ENCODE measurements at places on chromosomes 13 and 19. TPM values are rescaled to one million over a fixed set of nuclear protein-coding genes. Genes with fewer than 3 reads are reported as not detected.

ZSCAN4 gene
- total RNA-seq, result not detected

ZNF66 gene
- 7.3 TPM for total RNA-seq

GRCh38 chr13:40498461-40498860, 168.0 kb downstream of the FOXO1 start:
- peaks cover 44% of the 10 kb centered on the region for H3K4me1 ChIP-seq
- H3K27me3 ChIP-seq, result no peaks in the 10 kb centered on the region
- no peak overlapping the region for H3K4me3 ChIP-seq
- no peaks in the 10 kb centered on the region for H3K36me3 ChIP-seq

ZNF627 gene
- total RNA-seq, result 4.9 TPM

IGFL2 gene
- 0.72 TPM for total RNA-seq

BRSK1 gene
- total RNA-seq, result 3.0 TPM

DNA sequence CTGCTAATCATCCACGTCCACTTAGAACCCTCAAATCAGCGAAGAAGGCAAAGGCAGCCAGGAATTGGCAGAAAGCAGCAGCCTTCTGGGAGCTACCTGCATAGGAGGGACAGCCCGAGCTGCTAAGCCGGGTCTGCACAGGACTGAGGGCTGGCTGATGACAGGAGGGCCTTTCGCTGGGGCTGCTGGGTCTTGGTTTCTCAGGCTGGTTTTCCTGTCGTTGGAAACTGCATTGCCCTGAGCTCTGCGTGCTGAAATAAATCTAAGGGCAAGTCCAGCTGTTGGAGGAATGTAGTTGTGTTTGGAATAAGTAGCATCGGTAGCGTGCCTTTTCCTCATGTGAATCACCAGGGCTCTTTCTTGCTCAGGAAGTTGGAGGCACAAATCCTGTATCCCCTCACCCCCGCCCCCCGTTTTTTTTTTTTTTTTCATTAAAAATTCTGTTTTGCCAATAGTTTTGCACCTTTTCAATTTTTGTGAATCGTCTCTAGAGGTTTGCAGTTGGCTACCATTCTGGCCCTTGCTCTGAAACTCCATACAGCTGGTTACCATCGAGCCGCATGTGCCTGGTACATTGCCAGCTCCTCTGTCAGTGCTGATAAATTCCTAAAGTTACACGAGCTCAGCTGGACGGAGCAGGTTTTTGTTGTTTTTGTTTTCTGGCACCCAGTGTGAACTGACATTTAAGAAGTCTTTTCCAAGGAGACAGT, 193.9 kb upstream of the RNF113B start:
- no peaks in the 10 kb centered on the region for H3K36me3 ChIP-seq
- no peak overlapping the region for H3K4me3 ChIP-seq
- H3K27me3 ChIP-seq, result peaks cover 7% of the 10 kb centered on the region
- H3K27ac ChIP-seq, result no peak overlapping the region

GRCh38 chr13:105442949-105443699, 1092.3 kb downstream of the EFNB2 start:
- DNase-seq, result no peak
- peaks cover 5% of the 10 kb centered on the region for H3K4me1 ChIP-seq
- H3K27ac ChIP-seq, result no peak overlapping the region
- no peaks in the 10 kb centered on the region for H3K36me3 ChIP-seq

DNA sequence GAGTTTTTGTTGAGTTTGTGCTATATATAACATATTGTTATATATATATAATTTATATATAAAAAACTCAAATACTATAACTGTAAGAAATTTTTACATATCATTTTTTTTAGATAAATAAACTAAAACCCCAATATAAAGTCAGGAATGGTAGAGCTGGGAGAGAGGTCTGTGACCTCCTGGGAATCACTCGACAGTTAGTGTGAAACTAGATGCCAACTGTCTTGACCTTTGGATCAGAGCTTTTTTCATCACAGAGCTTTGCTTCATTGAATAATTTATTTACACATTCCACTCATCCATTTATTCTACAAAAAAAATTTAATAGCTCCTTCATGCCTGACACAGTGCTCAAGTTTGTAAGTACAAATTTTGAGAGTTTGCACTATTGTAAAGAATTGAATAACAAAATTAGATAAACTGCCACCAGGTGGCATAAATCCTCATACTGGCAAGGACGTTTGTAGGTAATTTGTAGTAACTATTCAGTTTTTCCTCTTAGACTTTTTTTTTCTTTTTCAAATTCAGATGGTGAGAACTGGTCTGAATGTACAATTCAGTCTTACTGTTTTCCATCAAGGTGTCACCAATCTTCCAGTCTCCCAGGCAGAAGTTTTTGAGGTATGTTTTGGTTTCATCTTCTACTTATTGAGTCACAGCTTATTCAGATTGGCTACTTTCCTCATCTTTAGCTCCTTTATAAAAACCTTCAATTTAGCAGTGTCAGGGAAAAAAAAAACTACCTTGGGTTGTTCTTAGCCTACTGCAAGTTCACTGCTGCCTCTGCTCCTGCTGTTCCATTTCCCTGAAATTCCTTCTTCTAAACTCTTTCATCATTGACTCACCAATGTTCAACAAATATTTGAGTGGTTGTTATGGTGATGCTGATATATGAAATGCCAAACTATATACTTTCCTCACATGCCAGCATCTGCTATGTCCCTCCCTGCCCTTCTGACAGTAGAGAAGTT, 28.7 kb downstream of the LACC1 start:
- H3K27me3 ChIP-seq, result peaks cover 38% of the 10 kb centered on the region
- no peak overlapping the region for H3K27ac ChIP-seq
- peaks cover 4% of the 10 kb centered on the region for H3K36me3 ChIP-seq
- H3K4me3 ChIP-seq, result no peak overlapping the region
- DNase-seq, result no peak
- H3K4me1 ChIP-seq, result peaks cover 8% of the 10 kb centered on the region

DNA sequence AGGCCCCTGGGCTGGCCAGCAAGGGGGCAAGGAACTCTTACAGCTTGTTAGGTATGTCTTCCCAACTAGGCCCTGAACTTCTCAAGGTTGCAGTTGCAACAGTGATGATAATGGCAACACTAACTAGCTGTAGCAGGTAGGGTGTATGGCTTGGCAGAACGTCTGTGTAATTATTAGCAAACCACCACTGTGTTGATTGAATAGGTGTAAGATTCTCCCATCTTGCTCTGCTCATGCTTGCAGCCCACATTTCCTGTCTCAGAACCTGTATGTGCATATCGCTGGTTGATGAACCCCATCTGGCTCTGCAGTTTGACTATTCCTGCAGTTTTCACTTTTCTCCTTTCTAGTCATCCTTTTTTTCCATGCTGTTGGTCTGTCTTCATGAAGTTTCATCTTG, 178.8 kb downstream of the KATNAL1 start:
- H3K27me3 ChIP-seq, result no peaks in the 10 kb centered on the region
- DNase-seq, result no peak
- no peak overlapping the region for H3K4me3 ChIP-seq
- H3K27ac ChIP-seq, result no peak overlapping the region

IZUMO2 gene
- not detected for total RNA-seq

- H3K4me1 ChIP-seq, result peaks cover 29% of the 10 kb centered on the region
- no peak overlapping the region for H3K27ac ChIP-seq
- H3K4me3 ChIP-seq, result no peak overlapping the region
- no peaks in the 10 kb centered on the region for H3K27me3 ChIP-seq
These were observed 17.1 kb downstream of the ELAVL1 start for GRCh38 chr19:7988307-7988706.

- DNase-seq, result no peak
- peaks cover 78% of the 10 kb centered on the region for H3K27me3 ChIP-seq
- H3K4me1 ChIP-seq, result peaks cover 3% of the 10 kb centered on the region
- H3K27ac ChIP-seq, result no peak overlapping the region
- H3K4me3 ChIP-seq, result no peak overlapping the region
These were observed 41.6 kb downstream of the HSPH1 start for GRCh38 chr13:31119966-31120700.

DNA sequence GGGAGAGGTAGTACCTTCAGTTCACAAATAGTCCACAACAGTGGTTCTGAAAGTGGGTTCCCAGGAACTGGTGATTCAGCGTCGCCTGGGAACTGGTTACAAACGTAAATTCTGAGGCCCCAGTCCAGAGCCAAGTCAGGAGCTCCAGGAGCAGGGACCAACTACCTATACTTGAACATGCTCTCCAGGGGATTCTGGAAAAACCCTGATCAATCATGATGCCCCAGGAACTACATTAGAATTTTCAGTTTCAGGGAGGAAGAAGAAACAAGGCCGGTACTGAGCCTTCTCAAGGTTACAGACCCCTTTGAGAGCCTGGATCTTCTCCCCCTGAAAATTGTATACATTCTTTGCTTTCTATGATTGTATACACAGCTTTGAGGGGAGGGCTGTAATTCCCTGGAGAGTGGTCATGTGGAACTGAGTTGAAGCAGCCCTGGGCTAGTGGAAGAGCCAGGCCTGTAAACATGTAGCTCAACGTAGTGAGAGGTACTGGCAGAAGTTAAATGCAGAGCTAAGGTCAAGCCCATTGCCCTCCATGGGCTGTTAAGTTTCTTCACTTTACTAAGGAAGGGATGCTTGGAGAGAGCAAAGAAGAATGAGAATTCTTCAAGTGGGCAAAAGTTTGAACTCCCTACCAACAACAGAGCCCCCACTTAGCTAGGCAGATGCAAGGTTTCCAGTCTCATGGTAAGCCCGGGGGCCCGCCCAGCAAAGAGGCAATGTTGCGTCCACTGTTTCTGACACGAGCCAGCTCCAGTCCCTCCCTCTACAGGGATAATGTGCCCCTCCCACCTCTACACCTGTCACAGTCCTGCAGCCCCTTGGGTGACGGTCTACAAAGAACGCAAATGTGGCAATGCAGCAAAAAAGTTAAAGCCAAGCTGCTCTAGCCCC, 17.0 kb downstream of the DOCK9 start:
- peak overlapping the region; percentile 27 for H3K27ac ChIP-seq
- H3K36me3 ChIP-seq, result peaks cover 2% of the 10 kb centered on the region
- H3K4me1 ChIP-seq, result peaks cover 20% of the 10 kb centered on the region
- no peak overlapping the region for H3K4me3 ChIP-seq
- H3K27me3 ChIP-seq, result no peaks in the 10 kb centered on the region

ZNF77 gene
- 3.0 TPM for total RNA-seq

OVOL3 gene
- not detected for total RNA-seq

ZNF490 gene
- total RNA-seq, result 7.0 TPM

DNA sequence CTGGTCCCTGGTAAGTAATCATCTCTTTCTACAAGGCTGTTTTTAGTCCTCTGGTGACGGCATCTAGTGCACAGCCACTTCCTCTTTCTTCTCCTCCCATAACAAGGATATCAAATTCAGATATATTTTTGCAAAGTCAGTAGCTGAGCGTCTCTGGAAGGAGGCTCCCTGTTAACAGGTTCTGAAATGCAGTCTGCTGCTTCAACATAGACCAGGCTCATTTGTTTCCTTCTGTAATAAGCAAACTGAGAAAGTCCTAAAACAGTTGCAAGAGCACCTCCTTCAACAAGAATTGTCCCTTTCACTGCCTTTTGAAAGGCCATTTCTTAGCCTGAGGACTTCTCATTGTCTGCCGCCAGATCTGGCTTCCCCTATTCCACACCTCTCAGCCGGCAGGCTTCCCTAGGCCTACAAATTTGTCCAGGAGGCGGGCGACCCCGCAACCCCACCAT, 7.4 kb upstream of the ZSCAN5A start:
- no peak overlapping the region for H3K4me3 ChIP-seq
- H3K27me3 ChIP-seq, result peaks cover 47% of the 10 kb centered on the region
- peaks cover 3% of the 10 kb centered on the region for H3K4me1 ChIP-seq
- no peak for DNase-seq
- H3K27ac ChIP-seq, result no peak overlapping the region

ATP12A gene
- total RNA-seq, result not detected

TRAPPC2B gene
- 8.7 TPM for total RNA-seq

DNA sequence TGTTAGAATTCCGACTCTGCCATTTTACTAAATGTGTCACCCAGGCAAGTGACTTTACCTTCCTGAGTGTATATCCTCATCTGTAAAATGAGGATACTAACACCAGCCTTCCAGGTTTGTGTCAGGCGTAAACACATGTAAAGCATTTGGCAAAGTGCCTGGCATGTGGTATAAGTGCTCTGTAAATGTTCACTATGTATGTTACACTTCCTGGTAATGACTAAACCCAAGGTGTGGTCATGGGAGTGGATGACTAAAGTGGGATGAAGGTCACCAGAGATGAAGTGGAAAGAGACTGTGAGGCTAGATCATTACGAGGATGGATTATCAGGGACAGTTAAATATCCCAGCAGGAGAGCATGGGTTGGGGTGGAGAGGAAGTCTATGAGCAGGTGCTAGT, 25.6 kb downstream of the DEDD2 start:
- H3K27ac ChIP-seq, result no peak overlapping the region
- DNase-seq, result no peak
- peaks cover 38% of the 10 kb centered on the region for H3K4me1 ChIP-seq
- H3K4me3 ChIP-seq, result peak overlapping the region; percentile 8
- no peaks in the 10 kb centered on the region for H3K27me3 ChIP-seq

- DNase-seq, result no peak
- no peak overlapping the region for H3K4me3 ChIP-seq
- peaks cover 26% of the 10 kb centered on the region for H3K4me1 ChIP-seq
- no peaks in the 10 kb centered on the region for H3K27me3 ChIP-seq
- H3K36me3 ChIP-seq, result peaks cover 6% of the 10 kb centered on the region
These were observed 69.9 kb downstream of the RUBCNL start for GRCh38 chr13:46317120-46317519.

DNA sequence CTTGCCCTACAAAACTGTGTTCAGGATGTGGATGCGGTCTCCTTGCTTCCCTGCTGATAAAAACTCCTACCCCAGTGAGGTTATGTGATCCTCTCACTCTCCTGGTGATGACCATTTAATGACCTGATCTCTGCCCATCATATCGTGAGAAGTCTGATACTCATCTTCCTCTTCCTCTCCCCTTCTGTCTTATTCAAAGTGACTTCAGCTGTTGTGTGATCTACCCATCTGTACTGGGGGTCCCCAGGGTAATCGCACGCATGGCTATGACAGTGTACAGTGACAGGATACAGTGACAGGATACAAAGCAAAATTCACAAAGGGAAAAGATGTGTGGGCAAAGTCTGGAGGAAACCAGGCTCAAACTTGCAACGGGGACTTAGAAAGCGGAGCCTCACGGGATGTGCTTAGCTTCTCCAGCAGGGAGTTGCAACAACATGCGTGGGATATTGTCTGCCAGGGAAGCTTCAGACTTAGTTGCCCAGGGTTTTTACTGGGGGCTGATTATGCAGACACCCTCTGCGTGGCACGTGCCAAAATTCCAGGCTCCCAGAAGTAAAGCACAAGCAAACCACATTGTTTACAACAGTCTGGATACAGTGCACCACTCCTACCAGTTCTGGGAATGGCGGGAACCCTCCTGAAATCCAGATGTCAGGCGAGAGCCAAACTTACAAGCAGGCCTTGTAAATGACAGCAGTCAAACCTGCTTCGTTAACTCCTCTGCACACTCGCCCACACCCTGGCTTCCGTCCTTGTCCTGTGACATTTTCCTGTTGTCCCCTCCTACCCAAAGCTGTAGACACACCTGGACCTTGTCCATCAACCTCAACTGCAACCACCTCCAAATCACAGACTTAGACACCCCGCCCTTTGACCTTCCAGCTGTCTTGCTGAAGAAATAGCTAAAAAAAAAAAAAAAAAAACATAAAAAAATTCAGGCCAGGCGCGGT, 18.0 kb upstream of the GARRE1 start:
- no peak overlapping the region for H3K27ac ChIP-seq
- H3K27me3 ChIP-seq, result no peaks in the 10 kb centered on the region
- no peak for DNase-seq
- H3K36me3 ChIP-seq, result no peaks in the 10 kb centered on the region

PLEKHG2 gene
- 129 TPM for total RNA-seq
